ENCODE measurements at places on chromosomes 6 and 20. TPM values are rescaled to one million over a fixed set of nuclear protein-coding genes. Genes with fewer than 3 reads are reported as not detected.

Gene ZBTB22
- 11.4 TPM for polyA plus RNA-seq

Gene GJA1
- polyA plus RNA-seq = 114 TPM

Gene COL9A3
- polyA plus RNA-seq = 3.6 TPM

Gene MOG
- polyA plus RNA-seq = not detected

- H3K4me3 ChIP-seq = no peak overlapping the region
- no peak for DNase-seq
- H3K36me3 ChIP-seq = peaks cover 18% of the 10 kb centered on the region
These were observed 106.3 kb downstream of the OGFRL1 start for GRCh38 chr6:71394926-71395325.

GRCh38 chr6:36978421-36979346 is 7.3 kb downstream of the MTCH1 start:
- H3K27me3 ChIP-seq = no peaks in the 10 kb centered on the region
- no peak overlapping the region for H3K27ac ChIP-seq
- H3K36me3 ChIP-seq = peaks cover 33% of the 10 kb centered on the region
- no peak for DNase-seq

GRCh38 chr6:32956176-32956575 is 3.3 kb upstream of the HLA-DMA start:
- H3K27ac ChIP-seq = no peak overlapping the region
- H3K4me1 ChIP-seq = peaks cover 4% of the 10 kb centered on the region
- no peak overlapping the region for H3K4me3 ChIP-seq
- H3K27me3 ChIP-seq = no peaks in the 10 kb centered on the region

GRCh38 chr20:31806564-31807355 is 12.4 kb upstream of the MYLK2 start:
- H3K27ac ChIP-seq = no peak overlapping the region
- H3K36me3 ChIP-seq = peaks cover 15% of the 10 kb centered on the region
- no peaks in the 10 kb centered on the region for H3K27me3 ChIP-seq

GRCh38 chr20:35651958-35652357 is 12.7 kb downstream of the CPNE1 start:
- no peaks in the 10 kb centered on the region for H3K4me1 ChIP-seq
- no peak overlapping the region for H3K4me3 ChIP-seq
- DNase-seq = no peak
- H3K27ac ChIP-seq = no peak overlapping the region

DNA sequence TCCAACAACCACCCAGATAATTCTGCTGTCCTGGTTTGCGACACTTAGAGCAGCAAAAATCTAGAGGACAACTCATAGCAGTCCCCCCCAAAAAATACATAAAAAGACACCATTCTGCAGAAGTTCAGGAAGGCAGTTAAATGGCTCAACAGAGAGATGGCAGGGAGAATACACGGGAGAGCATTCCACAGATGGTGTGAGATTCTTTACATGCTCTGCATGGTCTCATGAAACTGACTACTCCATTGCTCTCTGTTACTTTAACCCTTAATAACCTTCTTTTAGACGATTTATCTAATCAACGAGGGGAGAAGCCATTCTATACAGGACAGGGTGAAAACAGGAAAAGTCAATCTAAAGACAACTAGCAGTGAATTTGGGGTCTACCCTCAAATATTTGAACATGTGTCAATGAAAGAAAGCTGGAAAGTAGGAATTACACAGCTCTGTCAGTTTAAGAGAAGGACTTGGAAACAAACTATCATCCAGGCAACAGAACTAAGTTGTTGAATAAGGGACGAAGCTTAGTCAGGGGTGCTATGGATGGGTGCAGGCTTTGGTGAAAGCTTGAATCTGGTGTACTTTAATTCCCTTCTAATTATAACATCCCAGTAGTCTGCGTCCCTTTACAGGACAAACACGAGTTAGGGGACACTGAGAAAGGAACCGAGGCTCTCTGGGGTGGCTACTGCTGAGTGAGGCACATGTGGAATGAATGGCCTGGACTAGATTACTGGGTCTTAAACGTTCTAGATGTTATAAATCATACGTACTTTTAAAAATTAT is 5.1 kb downstream of the PERP start:
- H3K27ac ChIP-seq = peak overlapping the region; percentile 90
- H3K4me3 ChIP-seq = peak overlapping the region; percentile 51
- H3K27me3 ChIP-seq = no peaks in the 10 kb centered on the region
- DNase-seq = no peak
- H3K4me1 ChIP-seq = peaks cover 52% of the 10 kb centered on the region
- peaks cover 4% of the 10 kb centered on the region for H3K36me3 ChIP-seq

DNA sequence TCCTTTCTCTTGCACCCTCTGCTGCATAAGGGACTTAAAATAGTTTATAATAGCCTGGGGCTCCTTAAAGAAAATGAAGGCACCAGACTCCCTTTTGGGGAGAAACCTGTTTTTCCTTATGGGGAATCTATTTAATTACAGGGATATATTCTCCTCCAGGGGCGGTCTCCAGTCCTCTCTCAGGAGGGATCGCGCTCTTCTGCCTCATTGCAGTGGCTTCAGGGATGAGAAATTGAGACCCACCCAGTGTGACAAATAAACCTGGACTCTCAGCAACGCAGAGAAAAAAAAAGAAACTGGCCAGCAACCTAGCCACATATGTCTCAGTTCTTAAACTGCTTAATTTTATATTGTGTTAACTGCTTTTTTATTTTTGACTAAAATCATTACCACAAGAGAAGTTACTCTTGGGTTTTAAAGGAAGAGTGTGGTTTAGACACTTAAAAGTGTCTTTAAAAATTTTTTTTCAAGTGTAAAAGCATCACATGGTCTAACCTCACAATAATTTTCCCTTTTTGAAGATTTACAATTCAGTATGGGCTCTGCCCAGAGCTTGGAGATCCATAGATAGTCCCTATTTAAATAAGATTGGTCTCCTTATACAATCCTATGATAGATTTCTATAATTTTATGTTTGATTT is 11.7 kb upstream of the GOPC start:
- no peaks in the 10 kb centered on the region for H3K27me3 ChIP-seq
- H3K27ac ChIP-seq = no peak overlapping the region
- no peak for DNase-seq
- H3K4me1 ChIP-seq = no peaks in the 10 kb centered on the region

DNA sequence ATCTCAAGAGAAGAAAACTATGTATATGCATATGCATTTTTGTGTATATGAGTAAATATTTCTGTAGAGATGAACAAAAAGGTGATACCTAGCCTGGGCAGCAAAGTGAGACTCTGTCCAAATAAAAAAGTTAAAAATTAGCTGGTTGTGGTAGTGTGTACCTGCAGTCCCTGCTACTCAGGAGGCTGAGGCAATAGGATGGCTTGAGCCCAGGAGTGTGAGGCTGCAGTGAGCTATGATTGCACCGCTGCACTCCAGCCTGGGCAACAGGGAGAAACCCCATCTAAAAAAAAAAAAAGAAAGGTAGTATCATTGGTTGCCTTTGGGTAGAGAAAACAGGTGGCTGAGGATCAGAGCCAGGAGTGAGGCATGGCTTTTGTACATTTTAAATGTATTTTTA is 50.9 kb downstream of the KLHL31 start:
- no peaks in the 10 kb centered on the region for H3K27me3 ChIP-seq
- DNase-seq = no peak
- no peaks in the 10 kb centered on the region for H3K36me3 ChIP-seq
- H3K4me3 ChIP-seq = no peak overlapping the region

DNA sequence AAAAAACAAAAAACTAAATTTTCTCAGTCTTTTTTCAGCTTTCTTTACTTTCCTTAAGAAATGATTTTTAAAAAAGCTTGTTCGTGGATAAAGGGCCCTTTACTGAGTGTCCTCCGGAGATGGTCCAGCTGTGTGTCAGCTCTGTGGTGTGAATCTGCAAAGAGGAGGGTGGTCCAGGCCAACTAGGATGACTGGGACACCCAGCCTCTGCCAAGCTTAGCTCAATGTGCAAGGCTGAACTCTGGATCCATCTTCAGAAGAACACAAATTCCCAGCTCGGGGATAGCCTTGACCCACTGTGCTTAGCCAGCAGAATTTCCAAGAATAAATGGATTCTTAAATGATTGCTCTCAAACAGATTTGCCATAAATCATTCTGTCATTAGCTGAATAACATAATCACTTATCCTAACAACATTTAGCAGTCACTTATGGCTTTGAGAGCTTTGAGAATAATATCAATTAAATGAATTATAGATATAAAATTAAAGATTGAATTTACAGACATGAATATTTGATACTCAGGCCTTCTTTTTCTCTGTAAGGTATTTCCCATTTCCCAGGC is 14.2 kb upstream of the CALHM5 start:
- H3K27me3 ChIP-seq = no peaks in the 10 kb centered on the region
- H3K27ac ChIP-seq = no peak overlapping the region
- peaks cover 4% of the 10 kb centered on the region for H3K4me1 ChIP-seq
- H3K36me3 ChIP-seq = no peaks in the 10 kb centered on the region

DNA sequence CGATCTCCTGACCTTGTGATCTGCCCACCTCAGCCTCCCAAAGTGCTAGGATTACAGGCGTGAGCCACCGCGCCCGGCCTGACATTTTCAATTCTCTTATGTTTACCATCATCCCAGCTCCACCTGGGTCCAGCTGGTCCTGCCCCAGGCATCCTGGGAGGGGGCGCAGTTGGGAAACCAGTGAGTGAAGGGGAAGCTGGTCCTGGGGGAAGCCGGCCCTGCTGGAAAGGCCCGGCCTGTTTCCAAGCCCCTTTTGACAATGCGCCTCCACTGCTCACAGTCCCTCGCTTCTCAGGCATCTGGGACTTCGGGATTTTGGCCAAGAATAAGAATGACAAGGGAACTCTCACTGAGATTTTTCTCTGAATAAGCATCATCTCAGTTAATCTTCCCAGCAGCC is 14.2 kb downstream of the SLC13A3 start:
- H3K27me3 ChIP-seq = no peaks in the 10 kb centered on the region
- no peaks in the 10 kb centered on the region for H3K36me3 ChIP-seq
- H3K4me1 ChIP-seq = no peaks in the 10 kb centered on the region
- no peak for DNase-seq
- no peak overlapping the region for H3K4me3 ChIP-seq
- H3K27ac ChIP-seq = no peak overlapping the region

- H3K27ac ChIP-seq = no peak overlapping the region
- H3K36me3 ChIP-seq = no peaks in the 10 kb centered on the region
- peaks cover 42% of the 10 kb centered on the region for H3K27me3 ChIP-seq
- H3K4me3 ChIP-seq = no peak overlapping the region
- no peak for DNase-seq
These were observed 6.0 kb downstream of the PCK1 start for GRCh38 chr20:57566803-57567459.

DNA sequence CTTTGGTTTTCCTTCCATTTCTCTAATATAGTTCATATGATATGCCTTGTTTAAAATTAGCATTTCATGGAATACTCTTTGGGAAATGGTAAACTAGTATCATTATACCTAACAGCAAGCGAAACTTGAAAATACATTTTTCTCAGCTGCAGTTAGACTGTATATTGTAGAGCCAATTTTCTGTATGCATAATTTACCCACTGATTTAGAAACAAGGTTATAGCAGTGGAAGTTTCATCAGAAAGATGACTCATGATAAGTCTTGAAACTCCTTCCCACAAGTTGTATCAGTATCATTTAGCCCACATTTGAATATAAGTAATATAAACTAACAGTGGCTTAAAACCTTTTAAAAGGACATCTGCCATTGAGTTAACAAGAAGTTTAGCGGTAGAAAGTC is 164.8 kb upstream of the BMP5 start:
- peaks cover 5% of the 10 kb centered on the region for H3K4me1 ChIP-seq
- DNase-seq = no peak
- no peak overlapping the region for H3K27ac ChIP-seq

DNA sequence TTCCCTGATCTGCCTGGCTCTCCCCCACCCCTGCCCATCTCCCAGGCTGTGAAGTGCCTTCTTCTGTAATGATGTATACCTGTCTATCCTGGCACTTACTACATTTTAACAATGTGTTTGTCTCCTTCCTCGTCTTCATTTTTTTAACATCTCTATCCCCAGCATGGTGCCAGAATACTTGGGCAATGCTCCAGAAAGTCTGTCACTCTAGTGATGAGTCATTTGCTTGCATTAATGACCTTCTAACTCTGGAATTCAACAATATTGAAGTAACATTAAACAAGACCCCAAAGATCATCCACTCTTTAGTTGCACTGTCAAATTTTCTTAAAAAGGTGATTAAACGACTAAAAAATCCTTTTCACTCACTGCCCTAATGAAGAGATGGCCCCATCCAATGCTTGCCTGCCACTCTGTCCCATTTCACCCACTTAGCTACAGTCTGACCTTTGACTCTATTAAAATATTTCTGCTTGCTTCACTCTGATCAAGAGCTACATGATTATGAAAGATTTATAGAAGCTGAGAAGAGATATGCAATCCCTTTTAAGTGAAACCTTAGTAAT is 7.7 kb upstream of the KLHL31 start:
- H3K27ac ChIP-seq = no peak overlapping the region
- peaks cover 7% of the 10 kb centered on the region for H3K4me1 ChIP-seq
- DNase-seq = peak; percentile 26
- H3K36me3 ChIP-seq = no peaks in the 10 kb centered on the region
- no peaks in the 10 kb centered on the region for H3K27me3 ChIP-seq

- H3K27ac ChIP-seq = no peak overlapping the region
- H3K36me3 ChIP-seq = no peaks in the 10 kb centered on the region
- no peaks in the 10 kb centered on the region for H3K4me1 ChIP-seq
- H3K4me3 ChIP-seq = no peak overlapping the region
These were observed 5.0 kb downstream of the TMEM239 start for GRCh38 chr20:2820896-2821869.

DNA sequence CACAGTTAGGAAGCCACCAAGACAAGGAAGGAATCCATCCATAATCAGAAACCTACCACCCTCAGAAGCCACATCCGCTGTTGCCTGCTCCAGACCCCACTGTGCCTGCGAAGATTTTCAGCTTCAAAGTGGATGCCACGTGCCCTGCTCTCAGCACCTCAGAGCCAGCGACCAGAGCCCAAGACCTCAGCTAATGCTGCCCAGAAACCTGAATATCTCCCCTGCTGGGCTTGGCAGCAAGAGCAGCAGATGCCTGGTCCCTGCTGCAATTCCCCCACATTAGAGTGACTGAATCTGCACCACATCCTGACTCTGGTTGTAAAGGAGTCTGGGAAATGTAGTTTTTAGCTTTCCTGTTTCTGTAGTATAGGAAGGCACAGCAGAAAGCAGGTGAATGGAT is 10.7 kb upstream of the ULBP3 start:
- H3K36me3 ChIP-seq = no peaks in the 10 kb centered on the region
- H3K4me3 ChIP-seq = no peak overlapping the region
- H3K27ac ChIP-seq = no peak overlapping the region
- H3K4me1 ChIP-seq = peaks cover 11% of the 10 kb centered on the region
- H3K27me3 ChIP-seq = no peaks in the 10 kb centered on the region

GRCh38 chr6:110493253-110493800 is 16.9 kb upstream of the SLC22A16 start:
- no peak overlapping the region for H3K4me3 ChIP-seq
- H3K27ac ChIP-seq = no peak overlapping the region
- no peak for DNase-seq
- peaks cover 14% of the 10 kb centered on the region for H3K4me1 ChIP-seq

Data from keratinocyte (primary cell).